ENCODE measurements at places on chromosomes 3 and 15. TPM values are rescaled to one million over a fixed set of nuclear protein-coding genes. Genes with fewer than 3 reads are reported as not detected.

Gene PRR23A
- total RNA-seq: not detected

Gene SLTM
- 55.0 TPM for total RNA-seq

Gene MYO5C
- 5.3 TPM for total RNA-seq

Gene EBLN2
- total RNA-seq: 5.3 TPM

Gene SLC6A11
- total RNA-seq: under 0.01 TPM

Gene LRRC31
- not detected for total RNA-seq

Gene CLEC3B
- total RNA-seq: 184 TPM

Gene FGF7
- 33.8 TPM for total RNA-seq

Gene ATG7
- 22.2 TPM for total RNA-seq

Gene TMED3
- 51.2 TPM for total RNA-seq

DNA sequence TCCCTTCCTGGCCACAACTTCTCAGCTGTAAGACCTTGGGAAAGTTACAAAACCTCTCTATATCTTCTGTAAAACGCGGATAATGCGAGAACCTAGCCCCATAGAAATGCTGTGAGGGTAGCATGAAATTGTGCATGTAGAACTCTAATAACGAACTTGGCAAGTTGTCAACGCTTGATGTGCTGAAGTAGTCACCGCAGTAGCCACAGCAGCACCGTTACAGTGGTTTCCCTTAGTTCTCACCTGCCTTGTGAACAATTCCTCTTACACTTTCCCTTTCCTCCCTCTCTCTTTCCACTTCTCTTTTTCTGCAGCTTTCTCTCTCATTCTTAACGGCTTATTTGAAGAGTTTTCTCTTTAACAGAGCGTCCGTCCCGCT lies 447 bp upstream of the SHQ1 start:
- DNase-seq: no peak

DNA sequence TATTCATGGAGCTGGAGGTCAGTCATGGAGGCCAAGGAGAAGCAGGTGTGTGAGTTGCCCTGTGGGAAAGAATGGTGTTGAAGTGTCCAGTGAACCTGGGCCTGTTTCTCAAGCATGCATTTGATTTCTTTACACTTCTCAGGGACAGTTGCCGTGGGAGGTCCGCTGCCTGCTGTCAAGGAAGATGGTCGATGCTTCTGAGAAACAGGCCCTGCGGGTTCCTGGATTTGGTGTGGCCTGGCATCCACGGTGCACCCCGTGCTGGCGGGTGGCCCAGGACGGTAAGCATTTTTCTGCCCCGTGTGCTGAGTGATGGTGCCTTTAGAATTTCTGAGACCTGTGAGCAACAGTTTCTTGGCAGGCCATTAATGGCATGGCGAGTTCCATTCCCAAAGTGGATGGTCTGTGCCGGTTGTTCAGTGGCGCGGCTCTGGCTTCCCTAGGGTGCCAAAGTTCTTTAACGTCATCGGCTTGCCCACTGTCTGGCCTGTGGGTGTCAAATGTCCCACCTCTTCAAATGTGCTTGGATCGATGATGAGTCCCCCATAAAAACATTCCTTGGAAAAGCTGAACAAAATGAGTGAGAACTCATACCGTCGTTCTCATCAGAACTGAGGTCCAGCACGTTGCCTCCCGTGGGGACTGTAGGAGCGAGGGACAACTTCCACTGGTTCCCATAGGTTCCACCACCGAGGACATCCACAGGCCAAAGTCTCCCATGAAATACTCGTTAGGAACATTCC lies 107.2 kb downstream of the SNRPN start:
- DNase-seq: no peak

DNA sequence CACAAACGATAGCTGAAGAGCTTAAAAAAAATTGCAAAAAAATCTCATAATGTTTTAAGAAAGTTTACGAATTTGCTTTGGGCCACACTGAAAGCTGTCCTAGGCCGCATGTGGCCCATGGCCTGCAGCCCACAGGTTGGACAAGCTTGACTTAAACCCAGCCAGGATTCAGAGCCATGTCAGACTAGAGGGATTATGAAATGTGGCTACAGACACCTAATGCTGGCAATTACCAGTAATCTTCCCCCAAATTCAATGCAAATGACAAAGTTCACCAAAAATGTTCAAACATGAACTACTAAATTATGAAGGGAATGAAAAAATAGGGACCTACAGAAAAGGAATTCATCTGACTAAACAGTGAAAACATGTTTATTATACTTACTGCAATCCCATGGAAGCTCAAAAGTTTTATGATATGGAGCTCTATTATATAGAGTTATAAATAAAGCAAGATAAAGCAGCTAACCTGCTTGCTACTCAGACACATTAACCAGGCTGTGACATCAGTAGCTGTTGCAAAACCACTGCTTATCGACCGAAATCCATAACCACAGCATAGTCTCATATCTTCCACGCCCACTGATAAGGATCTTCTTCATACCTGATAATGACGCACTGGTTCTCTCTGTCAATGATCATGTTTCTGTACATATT lies 49.2 kb downstream of the LDHAL6B start:
- no peak for DNase-seq

- no peak for DNase-seq
These were observed 82.9 kb downstream of the ARRDC4 start for GRCh38 chr15:98043160-98044014.

DNA sequence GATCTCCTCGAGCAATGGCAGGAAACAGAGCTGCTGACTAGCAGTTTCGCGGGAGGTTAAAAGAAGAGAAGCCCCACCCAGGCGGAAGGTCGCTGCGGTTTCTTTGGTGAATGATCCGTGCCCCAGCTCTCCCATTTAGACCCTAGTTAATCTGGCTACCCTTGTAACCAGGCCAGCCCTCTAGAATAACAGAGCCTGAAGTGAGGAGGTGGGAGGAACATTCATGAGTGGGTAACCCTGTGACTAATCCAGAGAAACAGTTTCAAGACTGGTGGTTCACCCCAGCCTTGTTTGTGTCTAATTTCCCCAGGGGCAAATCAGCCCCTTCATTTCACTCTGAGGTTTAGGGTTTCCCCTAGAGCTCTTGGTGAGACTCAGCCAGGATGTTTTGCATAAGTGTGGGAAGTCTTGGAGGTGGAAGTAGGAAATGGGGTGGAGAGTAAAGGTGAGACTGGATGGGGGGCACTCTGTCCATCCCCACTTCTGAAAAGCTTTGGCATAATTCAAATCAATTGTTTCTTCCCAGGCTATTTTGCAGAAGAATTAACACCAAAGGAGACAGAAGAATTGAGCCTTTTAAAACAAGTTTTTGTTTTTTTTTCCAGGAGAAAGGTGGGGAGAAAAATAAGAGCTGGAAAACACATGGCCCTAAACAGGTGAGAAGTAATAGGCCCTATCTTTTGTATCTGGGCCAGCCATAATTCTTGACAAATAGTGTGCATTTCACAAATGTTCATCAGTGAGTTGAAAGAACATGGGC lies 303.1 kb downstream of the RPLP1 start:
- DNase-seq: no peak

- no peak for DNase-seq
These were observed 54.0 kb downstream of the RUBCN start for GRCh38 chr3:197682713-197683112.

- DNase-seq: peak; percentile 91
These were observed 281.8 kb downstream of the FAM43A start for GRCh38 chr3:194967151-194968117.

DNA sequence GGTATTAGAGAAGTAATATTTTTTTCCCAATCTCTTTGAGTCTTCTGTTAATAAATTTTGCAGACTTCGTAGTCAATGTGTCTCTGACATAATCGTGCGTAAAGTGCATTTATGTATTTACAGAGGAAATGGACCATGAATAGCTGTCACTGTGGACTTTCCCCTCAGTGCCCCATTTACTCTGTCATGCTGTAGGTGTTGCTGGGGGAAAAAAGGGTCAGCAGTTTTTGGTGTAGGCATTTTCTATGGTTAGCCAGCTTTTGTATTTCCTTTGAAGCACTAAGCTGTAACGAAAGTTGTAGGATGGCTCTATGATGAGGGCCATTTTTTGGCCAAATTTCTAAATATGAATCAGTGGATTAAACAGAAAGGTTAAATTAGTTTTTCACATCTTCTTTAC lies 598.4 kb downstream of the FGF12 start:
- no peak for DNase-seq

GRCh38 chr15:82916161-82916952 lies 36.2 kb downstream of the HOMER2 start:
- peak; percentile 42 for DNase-seq

GRCh38 chr15:92011611-92012367 lies 158.3 kb downstream of the SLCO3A1 start:
- no peak for DNase-seq

DNA sequence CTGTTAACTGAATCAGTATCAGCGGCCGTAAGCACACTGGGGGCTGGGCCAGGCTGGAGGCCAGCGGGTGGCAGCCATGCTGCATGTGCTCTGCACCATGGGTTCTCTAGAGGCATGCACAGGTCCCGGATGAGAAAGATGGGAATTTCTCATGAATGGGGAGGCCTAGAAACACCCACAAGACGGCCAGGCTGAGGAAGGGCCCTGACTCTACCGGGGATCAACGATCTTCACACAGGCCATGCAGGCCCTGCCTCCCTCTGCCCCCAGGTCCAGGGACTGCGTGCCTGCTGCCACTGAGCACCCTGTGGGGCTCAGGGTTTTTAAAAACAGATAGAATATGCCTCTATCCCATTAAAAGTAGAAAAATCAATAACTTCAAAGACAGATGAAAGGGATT lies 32.7 kb downstream of the SLC41A3 start:
- no peak for DNase-seq

DNA sequence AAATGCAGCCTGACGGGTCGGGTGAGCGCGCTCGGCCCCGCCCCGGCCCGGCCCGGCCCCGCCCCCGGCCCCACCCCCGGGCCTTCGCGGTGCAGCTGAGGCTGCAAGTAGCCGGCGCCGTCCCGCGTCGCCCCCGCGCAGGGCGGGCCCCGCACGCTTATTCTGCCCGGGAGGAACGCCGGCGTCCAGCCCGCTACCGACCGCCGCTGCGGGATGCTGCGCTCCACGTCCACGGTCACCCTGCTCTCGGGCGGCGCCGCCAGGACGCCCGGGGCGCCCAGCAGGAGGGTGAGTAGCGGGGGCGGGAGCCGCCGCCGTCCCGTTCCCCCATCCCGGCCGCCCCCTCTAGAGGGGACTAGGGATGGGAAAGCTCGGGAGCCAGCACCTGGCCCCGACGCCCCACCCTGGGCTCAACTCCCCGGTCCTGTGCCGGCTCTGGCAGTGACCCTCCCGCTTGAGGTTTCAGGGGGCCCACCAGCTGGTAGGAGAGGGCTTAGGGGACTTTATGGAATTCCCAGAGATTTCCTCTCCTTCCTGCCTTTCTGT lies at the start of gene MYZAP:
Gene MYZAP (plus strand): TSS at position 83 of the 546 bp plus-strand sequence. CDS start 131 bp downstream, at position 214.
- DNase-seq: peak; percentile 50

- DNase-seq: no peak
These were observed 37.6 kb upstream of the DUSP7 start for GRCh38 chr3:52093756-52094545.

GRCh38 chr3:115843206-115843605 lies 219.9 kb downstream of the GAP43 start:
- no peak for DNase-seq

DNA sequence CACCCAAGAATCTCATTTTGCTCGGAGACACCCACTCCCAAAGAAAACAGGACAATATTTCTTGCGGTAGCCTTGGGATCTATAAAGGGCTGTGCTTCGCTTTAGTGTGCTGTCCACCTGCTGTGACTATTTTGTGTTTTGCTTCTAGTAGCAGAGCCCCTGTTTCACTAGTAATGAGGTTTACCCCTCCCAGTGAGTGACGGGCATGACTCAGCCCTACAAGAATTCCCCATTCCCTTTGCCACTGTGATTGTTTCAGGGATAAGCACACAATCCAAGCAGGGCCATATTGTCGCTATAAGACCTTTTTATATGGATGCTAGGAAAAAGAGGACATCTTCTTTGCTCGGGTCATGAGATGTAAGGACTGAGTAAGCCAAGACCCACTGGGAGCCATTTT lies 62.5 kb upstream of the FOXB1 start:
- DNase-seq: no peak
